Activated T-cell treated with anti-CD3 and anti-CD28 coated beads, Interleukin-2, amount 50 U/mL, for 1 hour (primary cell): ENCODE measurements at places on chromosomes 4 and X.

- DNase-seq: no peak
These were observed 125.5 kb upstream of the GIMD1 start for GRCh38 chr4:106494066-106494465.

- DNase-seq: no peak
These were observed 45.4 kb upstream of the GAB1 start for GRCh38 chr4:143291314-143291713.

DNA sequence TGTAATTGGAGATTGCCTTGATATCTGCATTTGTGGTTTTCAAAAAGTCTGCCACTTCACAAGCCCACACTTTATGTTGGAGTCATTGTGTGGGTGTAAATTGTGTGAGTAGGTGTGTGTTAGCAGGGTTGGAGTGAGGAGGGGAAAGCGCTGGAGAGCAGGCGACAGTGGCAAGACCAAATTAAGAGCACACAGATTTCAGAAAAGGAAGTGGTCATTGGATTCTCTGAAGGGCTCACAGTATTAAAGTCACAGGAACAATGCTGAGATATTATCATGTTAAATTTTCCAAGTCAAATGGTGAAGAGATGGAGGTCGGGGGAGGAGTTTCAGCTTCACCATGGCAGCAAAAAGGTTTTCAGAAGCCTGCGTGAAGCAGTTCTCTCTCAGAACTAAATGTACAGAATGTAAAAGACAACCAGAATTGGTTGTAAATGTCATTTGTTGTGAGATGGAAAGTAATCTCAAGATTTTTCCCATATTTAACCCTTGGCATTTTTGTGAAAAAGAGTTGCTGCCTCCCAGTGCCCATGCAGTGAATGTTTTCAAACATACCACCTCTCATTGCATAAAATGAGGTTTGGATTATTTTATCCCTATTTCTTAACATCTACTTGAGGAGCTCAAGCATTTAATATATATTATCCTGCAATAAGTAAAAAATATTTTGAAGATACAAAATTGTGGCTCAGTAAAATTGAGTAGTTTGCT, 265.9 kb downstream of the ZNF674 start:
- DNase-seq: no peak

- DNase-seq: no peak
These were observed 10.8 kb upstream of the PHKA2 start for GRCh38 chrX:18994713-18995112.

DNA sequence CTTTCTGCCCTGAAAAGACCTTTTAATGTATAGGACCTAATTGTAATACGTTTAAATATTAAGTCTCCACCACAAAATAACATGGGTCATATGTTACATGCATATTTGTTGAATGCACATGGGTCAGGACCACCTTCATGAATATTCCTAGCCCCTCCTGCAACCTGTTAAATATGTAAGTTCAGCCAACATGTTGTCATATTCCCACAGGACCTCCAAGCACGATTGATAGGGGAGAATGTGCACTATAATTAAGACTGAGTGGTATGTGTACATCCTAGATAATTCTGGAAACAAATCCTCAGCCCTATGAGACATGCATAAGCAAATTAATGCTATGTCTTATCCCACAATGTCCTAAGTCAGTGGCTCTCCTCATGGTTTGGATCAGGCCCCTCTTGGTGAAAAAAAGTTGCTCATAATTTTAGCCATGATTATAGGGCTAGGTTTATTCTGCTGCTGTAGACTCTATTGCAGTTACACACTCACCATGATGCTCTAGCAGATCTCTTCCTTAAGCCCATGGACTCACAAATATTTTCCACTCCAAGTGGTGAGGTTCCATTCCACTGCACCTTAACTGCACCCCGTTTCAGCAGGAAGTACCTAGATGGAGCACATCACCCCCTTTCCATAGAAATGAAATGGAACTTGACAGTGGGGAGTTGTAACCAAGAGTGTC, 10.2 kb downstream of the TIGD2 start:
- no peak for DNase-seq

GRCh38 chr4:11821772-11822430, 393.2 kb upstream of the HS3ST1 start:
- no peak for DNase-seq

DNA sequence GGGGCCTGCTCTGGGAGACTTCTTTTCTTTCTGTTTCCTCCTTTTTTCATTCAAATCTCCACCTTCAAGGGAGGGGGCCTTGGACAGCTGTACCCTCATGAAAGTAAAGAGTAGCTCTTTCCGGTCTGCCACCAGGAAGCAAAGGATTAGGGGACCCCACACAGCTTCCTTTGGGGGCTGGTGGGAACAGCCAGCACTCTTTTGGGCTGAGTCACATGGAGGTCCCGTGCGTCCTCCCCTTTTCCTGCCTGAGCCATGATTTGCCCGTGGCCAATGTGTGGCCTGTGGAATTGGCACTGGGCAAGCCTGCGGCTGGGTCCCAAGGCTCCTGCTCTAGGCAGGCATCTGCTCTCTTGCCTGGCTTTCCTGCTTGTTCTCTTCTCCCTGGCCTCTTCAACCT, 65.5 kb downstream of the FHDC1 start:
- no peak for DNase-seq

DNA sequence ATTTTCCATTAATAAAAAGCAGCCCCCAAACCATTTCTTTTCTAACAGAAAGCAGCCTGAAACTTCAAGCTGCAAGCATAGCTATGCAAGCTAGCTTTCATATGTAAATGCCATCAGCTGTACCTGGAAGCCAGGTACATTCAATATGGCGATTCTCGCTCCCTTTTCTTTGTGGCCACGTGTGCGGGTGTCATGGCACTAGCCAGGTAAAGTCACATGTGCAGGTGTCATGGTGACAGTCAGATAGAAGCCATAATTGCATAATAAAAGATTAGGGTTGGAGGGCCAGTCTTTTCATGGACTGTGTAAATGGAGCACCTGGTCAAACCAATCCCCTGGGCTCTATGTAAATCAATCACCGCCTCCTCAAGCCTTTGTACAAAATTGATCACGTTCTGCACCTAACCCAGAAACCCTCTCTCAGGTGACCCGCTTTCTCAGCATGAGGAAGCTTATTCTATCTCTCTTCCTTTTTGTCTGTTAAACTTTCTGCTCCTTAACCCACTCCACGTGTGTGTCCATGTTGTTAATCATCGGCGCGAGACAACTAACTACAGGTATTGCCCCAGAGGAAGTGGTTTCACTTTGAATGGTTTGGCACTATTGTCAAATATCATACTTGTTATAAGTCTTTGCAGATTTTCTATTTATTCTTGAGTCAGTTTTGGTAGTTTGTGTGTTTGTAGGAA, 18.0 kb upstream of the RHOXF2 start:
- DNase-seq: no peak

DNA sequence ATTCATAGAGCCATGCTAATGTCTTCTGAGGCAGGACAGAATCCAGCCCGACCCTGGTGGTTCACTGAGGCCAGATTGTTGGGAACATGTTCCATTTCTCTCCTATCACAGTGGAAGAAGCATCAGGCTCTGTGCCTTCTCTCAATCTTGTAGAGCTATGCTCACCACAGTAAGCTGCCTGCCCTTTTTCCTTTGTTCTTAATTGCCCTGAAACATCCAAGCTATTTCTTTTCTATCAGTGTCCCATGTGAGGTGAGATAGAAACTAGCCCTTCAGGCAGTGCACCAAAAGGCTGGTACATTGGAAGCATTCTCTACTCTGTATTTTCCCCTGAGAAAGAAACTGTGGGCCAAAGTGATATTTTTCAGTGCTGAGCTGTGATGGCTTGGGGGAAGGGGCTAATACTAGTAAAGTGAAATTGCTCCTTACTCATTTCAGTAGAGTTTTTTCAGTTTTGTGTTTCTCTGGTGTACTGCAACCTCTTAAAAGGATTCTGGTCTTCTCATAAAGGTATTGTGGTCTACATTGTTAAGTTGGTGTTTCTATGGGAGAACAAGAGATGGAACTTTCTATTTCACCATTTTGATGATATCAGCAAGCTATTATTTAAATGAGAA, 611.2 kb downstream of the RPA4 start:
- no peak for DNase-seq

- DNase-seq: no peak
These were observed 57.1 kb upstream of the GUCY1A1 start for GRCh38 chr4:155609455-155610059.

DNA sequence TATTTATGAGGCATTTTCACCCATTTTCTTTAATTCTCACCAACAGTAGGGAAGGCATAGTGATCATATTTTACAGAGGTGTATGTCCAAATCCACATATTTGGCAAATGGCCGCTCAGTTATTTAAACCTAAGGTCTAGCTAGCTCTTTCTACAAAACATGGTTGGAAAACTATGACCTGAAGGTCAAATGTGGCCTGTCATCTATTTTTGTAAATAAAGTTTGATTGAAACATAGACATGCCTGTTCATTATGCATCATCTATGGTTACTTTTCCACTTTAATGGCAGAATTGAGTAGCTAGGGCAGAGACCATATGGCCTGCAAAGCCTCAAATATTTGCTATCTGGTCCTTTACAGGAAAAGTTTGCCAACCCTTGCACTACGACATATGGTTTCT, 44.2 kb downstream of the GBA3 start:
- DNase-seq: no peak

- DNase-seq: no peak
These were observed 519.9 kb downstream of the IL15 start for GRCh38 chr4:142156256-142156655.

DNA sequence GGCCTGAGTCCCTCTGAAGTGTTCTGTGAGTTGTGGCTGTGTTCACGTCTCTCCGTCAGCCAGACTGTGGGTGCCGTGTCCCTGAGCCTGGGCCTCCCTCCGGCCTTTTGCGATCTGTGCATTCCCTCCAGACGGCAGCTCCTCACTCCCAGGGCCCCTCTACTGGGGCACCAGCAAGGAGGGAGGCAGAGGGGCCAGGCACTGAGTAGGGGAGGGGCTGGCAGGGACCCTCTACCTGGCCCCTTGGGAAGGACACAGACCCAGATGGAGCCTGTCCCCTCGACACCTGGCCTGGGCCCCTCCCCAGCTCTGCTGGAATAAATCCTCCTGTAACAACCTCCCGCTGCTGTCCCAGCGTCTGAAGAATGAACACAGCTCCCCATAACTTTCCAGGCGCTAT, 110.0 kb upstream of the NKX1-1 start:
- DNase-seq: no peak

GRCh38 chrX:69109706-69110105, 55.5 kb downstream of the PJA1 start:
- DNase-seq: no peak

DNA sequence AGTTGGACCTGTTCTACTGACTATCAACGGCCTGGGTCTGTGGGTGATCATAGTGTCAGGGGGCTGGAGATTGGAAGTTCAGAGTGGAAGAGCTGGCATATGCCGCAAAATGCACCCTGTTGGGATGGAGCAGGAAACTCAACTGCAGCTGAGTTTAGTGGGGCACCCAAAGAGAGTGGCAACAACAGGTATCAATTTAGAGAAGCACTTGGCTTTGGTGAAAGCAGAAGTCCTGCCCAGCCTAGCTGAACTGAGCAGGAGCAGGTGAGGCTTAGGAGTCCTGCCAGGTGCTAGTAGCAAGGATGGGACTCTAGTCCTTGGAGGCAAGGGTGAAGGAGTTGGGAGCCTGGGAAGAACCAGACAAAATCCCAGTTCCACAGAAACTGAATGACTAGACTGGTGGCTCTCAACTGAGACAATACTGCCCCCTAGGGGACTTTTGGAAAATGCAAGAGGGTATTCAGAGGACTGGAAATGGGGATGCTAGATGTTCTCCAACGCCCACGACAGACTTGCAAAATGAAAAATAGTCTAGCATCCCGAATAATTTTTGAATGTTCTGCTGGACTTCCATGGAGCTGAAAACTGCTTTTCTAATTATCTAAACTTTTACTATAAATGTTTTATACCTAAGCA, 49.4 kb downstream of the RTL9 start:
- DNase-seq: peak; percentile 25

- no peak for DNase-seq
These were observed 46.6 kb downstream of the CD40LG start for GRCh38 chrX:136694431-136695087.

- no peak for DNase-seq
These were observed 17.0 kb upstream of the MTMR1 start for GRCh38 chrX:150676221-150676620.
